Fibroblast of lung (primary cell): ENCODE measurements at places on chromosomes 4 and X. TPM values are rescaled to one million over a fixed set of nuclear protein-coding genes. Genes with fewer than 3 reads are reported as not detected.

Gene GCNA
- 2.3 and 2.8 TPM in 2 replicates for total RNA-seq

Gene TMPRSS11F
- total RNA-seq: not detected in 2 replicates

DNA sequence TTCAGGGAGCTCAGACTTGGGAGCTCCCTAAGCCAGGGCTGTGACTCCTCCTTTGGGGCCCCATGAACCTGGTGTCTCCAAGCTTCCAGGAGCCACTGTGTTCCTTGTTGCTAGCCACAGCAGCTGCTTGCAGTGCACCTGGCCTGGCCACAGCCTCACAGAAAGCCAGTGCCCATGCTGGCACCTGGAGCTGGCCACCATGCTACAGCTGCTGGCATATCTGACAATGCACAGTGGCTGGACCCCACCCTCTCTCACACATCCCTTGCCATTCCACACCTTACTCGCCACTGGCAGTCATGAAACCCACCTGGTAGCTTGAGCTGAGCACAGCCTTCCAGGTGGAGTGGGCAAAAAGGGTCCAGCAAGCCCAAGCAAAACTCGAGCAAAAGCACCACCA, 441.7 kb downstream of the ARAP2 start:
- DNase-seq: no peak

- DNase-seq: no peak
Observed at GRCh38 chrX:23514082-23514481, 153.2 kb upstream of the PRDX4 start.

DNA sequence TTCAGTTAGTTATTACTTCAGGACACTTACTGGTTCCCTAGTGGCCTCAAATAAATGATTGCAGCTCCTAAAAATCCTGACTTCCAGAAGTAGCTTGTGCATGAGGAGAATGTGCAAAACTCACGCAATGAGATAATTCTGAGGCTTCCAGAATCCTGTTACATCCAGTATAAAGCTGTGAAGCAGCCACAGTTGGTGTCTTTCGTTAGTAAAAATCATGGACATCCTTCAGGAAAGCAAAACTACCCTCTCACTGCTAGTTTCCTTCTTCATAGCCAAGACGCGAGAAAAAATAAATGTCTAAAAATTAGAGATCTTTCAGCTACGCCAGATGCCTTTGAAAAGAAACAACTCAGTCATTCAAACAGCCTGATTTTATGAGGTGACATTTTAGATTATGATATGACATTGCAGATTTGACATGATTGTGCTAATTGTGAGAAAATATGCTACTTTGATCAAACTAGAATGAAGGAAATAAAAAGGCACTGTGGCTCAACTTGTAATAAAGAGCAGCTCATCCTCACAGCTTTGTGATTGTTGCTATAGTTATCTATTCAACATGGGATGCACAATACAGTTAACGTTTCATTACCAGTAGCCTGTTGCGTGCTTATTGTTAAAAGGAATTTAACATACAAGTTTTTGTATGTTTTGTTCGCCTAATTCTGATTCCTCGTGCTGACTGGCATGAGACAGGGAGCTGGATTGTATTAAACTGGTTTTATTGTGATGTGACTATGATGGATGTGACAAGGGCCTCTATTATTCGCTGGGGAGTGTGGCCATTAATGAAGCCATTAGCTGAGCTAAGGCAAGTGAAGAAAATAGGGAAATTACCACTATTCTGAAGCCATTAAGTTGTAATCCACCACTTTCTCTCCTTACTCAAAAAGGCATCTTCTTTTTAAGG, 40.5 kb downstream of the AFF2 start:
- no peak for DNase-seq
